Myometrial cell (primary cell): ENCODE measurements at places on chromosomes 16 and 17. TPM values are rescaled to one million over a fixed set of nuclear protein-coding genes. Genes with fewer than 3 reads are reported as not detected.

The KRT222 gene
- total RNA-seq: not detected in 2 replicates

The TUBG2 gene
- total RNA-seq: 10.4 and 13.8 TPM in 2 replicates

The CBX8 gene
- 10.3 and 16.4 TPM in 2 replicates for total RNA-seq

The ITGA2B gene
- 0.86 TPM in 1 of 2 replicates, not detected in the other for total RNA-seq

The CNGB1 gene
- total RNA-seq: not detected in 2 replicates

The OR3A3 gene
- total RNA-seq: not detected in 2 replicates

The TP53TG3 gene
- not detected in 2 replicates for total RNA-seq

The CNTD1 gene
- total RNA-seq: 0.58 TPM in 1 of 2 replicates, not detected in the other

The PPY gene
- not detected in 2 replicates for total RNA-seq

The SULT1A1 gene
- total RNA-seq: 4.6 and 5.2 TPM in 2 replicates

The SULT1A2 gene
- 0.58 TPM in 1 of 2 replicates, not detected in the other for total RNA-seq

The ITGB3 gene
- total RNA-seq: 4.4 and 7.5 TPM in 2 replicates

The MAP2K4 gene
- 16.7 and 22.7 TPM in 2 replicates for total RNA-seq

The CNTNAP4 gene
- total RNA-seq: not detected in 2 replicates

The RNF40 gene
- total RNA-seq: 80.1 and 86.3 TPM in 2 replicates

The TK2 gene
- total RNA-seq: 19.3 and 38.6 TPM in 2 replicates

The CMTM3 gene
- total RNA-seq: 57.2 and 73.2 TPM in 2 replicates

The CD300E gene
- total RNA-seq: not detected in 2 replicates

The MTHFSD gene
- 8.4 and 10.1 TPM in 2 replicates for total RNA-seq

The DNAH17 gene
- total RNA-seq: not detected in 2 replicates

The CA4 gene
- not detected in 2 replicates for total RNA-seq

The WFIKKN2 gene
- not detected in 2 replicates for total RNA-seq

The FBXL16 gene
- 0.53 and 1.2 TPM in 2 replicates for total RNA-seq

The PLSCR3 gene
- total RNA-seq: 60.4 and 85.3 TPM in 2 replicates

The SCGB1C2 gene
- not detected in 2 replicates for total RNA-seq

The TMEM238L gene
- total RNA-seq: not detected in 2 replicates

The MFSD6L gene
- not detected in 2 replicates for total RNA-seq

The KCNH4 gene
- not detected in 2 replicates for total RNA-seq

The SLC16A3 gene
- 379 and 439 TPM in 2 replicates for total RNA-seq

The FAM171A2 gene
- 2.1 and 11.5 TPM in 2 replicates for total RNA-seq

The ZNF830 gene
- total RNA-seq: 5.1 and 5.2 TPM in 2 replicates

The KRT25 gene
- not detected in 2 replicates for total RNA-seq

The CHRNB1 gene
- 3.5 and 7.1 TPM in 2 replicates for total RNA-seq
